ENCODE measurements at places on chromosomes 12 and 14. TPM values are rescaled to one million over a fixed set of nuclear protein-coding genes. Genes with fewer than 3 reads are reported as not detected.

- H3K27ac ChIP-seq = no peak overlapping the region
- no peaks in the 10 kb centered on the region for H3K27me3 ChIP-seq
- no peaks in the 10 kb centered on the region for H3K4me1 ChIP-seq
- H3K4me3 ChIP-seq = no peak overlapping the region
- no peak for DNase-seq
Measured at GRCh38 chr14:44767646-44768173, 194.0 kb downstream of the KLHL28 start.

GRCh38 chr12:2753536-2753935, 41.2 kb upstream of the FKBP4 start:
- no peaks in the 10 kb centered on the region for H3K36me3 ChIP-seq
- H3K27ac ChIP-seq = no peak overlapping the region
- no peak for DNase-seq

DNA sequence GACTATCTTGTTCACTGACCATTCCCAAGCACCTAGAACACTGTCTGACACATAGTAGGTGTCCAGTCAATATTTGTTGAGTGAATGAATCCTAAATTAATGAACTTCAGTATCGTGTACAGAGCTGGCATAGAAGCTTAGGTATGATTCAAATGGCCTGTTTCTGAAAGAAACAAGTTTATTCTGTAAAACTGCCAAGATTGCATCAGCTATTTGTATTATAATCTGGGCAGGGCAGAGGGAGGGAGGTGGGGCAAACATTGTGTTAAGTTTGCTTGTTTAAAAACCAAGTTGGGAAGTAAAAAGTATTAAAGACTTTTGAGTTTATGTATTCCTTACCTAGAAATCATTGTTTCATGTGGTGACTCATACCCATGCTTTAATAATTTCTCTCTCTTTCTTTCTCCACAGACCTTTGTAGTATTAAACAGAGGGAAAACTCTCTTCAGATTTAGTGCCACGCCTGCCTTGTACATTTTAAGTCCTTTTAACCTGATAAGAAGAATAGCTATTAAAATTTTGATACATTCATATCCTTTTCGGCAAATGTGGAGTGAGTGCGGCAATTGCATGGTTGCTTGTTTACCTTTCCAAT, 92.8 kb downstream of the SCN8A start:
- no peak overlapping the region for H3K4me3 ChIP-seq
- H3K27ac ChIP-seq = no peak overlapping the region
- H3K4me1 ChIP-seq = no peaks in the 10 kb centered on the region
- DNase-seq = no peak
- no peaks in the 10 kb centered on the region for H3K36me3 ChIP-seq
- peaks cover 7% of the 10 kb centered on the region for H3K27me3 ChIP-seq

GRCh38 chr14:44846232-44846824, 115.4 kb downstream of the KLHL28 start:
- no peak overlapping the region for H3K27ac ChIP-seq
- H3K4me1 ChIP-seq = no peaks in the 10 kb centered on the region
- H3K4me3 ChIP-seq = no peak overlapping the region

- no peaks in the 10 kb centered on the region for H3K27me3 ChIP-seq
- H3K4me3 ChIP-seq = no peak overlapping the region
- no peaks in the 10 kb centered on the region for H3K36me3 ChIP-seq
Measured at GRCh38 chr14:24670594-24670993, 36.6 kb upstream of the GZMB start.

DNA sequence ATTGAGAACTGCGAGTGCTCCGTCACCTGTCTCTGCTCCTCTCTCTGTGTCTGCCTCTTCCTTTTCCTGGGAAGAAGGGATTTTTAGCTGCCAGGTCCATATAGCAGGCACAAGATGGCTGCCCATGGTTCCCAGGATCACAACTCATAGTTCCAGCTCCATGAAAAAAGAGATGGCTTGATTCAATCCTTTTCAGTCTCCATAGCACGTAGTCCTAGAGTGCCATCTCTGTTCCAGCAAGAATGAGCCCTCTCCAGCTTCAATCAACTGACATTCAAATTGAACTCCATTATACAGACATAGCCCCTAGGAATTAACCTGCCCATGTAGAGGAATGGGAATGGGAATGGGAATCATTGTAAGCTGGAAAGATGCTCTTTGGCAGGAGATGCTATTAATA, 34.7 kb upstream of the RTRAF start:
- H3K36me3 ChIP-seq = peaks cover 96% of the 10 kb centered on the region
- H3K4me3 ChIP-seq = no peak overlapping the region
- H3K4me1 ChIP-seq = no peaks in the 10 kb centered on the region
- no peak for DNase-seq

GRCh38 chr14:71206766-71207371, 299.6 kb downstream of the PCNX1 start:
- no peak for DNase-seq
- no peak overlapping the region for H3K4me3 ChIP-seq

DNA sequence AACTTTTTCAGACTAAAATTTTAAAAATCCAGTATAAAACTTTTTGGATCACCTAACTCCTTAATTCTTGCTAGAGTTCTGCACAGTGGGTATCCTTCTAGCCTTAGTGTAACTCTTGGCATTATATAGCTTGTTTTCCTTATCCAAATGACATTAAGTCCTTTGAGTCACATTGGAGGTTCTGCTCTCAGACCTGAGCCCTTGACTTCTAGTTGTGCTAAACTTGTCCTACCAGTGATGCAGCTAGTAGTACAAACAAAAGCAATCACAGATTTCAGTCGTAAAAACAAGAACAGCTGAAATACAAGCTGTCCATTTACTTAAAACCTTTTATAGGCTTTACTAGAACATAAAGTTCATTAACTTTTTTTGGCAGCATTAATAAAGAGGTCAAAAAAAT, 10.5 kb downstream of the ZBTB1 start:
- no peak for DNase-seq
- H3K4me1 ChIP-seq = peaks cover 57% of the 10 kb centered on the region
- H3K27ac ChIP-seq = no peak overlapping the region

DNA sequence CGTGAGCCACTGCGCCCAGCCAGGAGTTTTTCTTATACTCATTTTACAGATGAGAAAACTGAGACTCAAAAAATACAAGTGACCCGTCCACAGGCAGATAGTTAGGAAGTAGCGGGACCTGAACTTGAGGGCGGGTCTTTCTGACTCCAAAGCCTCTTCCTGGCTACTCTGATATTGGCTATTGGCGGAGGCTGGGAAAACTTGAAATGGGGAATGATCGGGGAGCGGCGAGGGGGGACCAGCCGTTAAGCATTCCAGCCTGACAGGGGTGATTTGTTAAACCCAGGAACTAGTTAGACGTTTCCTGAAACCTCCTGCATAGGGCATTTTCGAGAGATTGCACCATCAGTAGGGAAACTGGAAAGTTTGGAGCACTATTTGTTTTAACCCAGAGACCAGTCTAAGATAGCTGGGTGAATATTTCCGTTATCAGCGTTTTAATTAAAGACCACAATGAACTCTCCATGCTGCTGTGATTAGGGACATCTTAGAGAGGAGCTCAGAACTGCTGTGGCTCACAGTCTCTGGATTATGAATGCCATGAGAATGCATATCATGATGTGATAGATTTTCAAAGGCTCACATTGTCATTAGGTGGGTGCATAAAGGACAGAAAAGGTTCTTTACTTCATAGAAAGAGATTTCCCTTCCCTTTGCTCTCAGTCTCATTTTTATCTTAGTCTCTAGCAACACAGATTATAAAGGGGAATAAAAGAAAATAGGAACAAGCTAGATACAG, 2.5 kb downstream of the NR1H4 start:
- no peak overlapping the region for H3K4me3 ChIP-seq
- DNase-seq = no peak
- H3K36me3 ChIP-seq = no peaks in the 10 kb centered on the region
- H3K27me3 ChIP-seq = peaks cover 2% of the 10 kb centered on the region
- H3K4me1 ChIP-seq = no peaks in the 10 kb centered on the region

GRCh38 chr14:60803871-60804270, 69.3 kb downstream of the MNAT1 start:
- H3K27ac ChIP-seq = no peak overlapping the region
- no peaks in the 10 kb centered on the region for H3K4me1 ChIP-seq

GRCh38 chr14:94600148-94600545, 12.0 kb upstream of the SERPINA3 start:
- no peak for DNase-seq
- no peaks in the 10 kb centered on the region for H3K4me1 ChIP-seq
- no peaks in the 10 kb centered on the region for H3K36me3 ChIP-seq
- no peaks in the 10 kb centered on the region for H3K27me3 ChIP-seq
- H3K4me3 ChIP-seq = no peak overlapping the region

GRCh38 chr14:68552602-68553001, 240.3 kb downstream of the ZFP36L1 start:
- DNase-seq = no peak
- H3K27ac ChIP-seq = no peak overlapping the region
- no peaks in the 10 kb centered on the region for H3K36me3 ChIP-seq
- no peaks in the 10 kb centered on the region for H3K4me1 ChIP-seq

DNA sequence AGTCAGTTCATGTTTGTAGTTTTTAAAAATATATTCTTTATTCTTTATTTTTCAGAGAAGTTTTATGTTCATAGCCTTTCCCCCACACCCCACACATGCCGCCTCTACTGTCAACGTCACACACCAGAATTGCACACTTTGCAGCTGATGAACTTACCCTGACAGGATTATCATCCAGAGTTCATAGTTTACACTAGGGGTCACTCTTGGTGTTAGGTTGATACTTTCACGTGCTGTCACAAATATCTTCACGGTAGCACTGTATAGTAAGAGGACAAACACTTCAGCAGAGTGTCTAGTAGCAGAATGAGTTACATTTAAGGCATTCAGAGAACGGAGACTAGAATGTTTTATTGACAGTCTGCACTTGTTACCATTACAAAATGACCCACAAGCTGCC, 5.1 kb downstream of the DPPA3 start:
- H3K27me3 ChIP-seq = no peaks in the 10 kb centered on the region
- no peak overlapping the region for H3K4me3 ChIP-seq
- no peak overlapping the region for H3K27ac ChIP-seq
- H3K4me1 ChIP-seq = no peaks in the 10 kb centered on the region
- no peak for DNase-seq
- H3K36me3 ChIP-seq = no peaks in the 10 kb centered on the region

- no peak overlapping the region for H3K27ac ChIP-seq
- no peaks in the 10 kb centered on the region for H3K36me3 ChIP-seq
- no peaks in the 10 kb centered on the region for H3K27me3 ChIP-seq
- no peak for DNase-seq
Measured at GRCh38 chr12:93297536-93297935, 80.2 kb upstream of the NUDT4 start.

DNA sequence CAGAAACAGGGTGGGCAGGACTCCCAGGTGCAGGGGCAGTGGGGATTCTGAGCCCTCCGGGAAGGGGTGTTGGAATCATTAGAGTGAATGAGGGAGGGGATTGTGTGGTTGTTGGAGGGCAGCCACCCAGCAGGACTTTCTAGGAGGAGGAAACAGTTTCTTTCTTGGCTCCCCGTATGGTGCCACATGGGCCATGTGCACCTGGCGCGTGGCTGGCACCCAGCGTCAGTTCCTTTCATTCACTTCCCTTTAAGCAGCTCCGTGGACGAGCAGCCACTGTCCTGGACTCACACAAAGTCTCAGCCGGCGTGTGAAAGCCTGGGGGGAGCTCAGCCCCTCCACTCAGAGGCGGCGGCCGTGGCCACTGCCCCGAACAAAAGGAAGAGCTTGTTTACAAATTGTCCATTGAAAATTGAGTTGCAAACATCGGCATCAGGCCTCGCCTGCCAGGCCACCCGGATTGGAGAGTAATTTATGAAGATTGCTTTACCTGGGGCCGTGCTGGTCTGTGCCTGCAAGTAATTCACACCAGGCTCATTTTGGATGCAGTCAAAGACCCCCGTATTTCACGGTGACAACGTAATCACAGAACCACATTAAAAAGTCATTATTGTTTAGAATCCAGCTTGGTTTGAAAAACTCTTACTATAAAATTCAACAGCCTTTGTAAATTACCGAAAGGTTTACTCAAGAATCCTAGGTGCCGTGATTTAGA, 101.7 kb upstream of the C14orf180 start:
- no peak overlapping the region for H3K27ac ChIP-seq
- no peaks in the 10 kb centered on the region for H3K36me3 ChIP-seq
- no peaks in the 10 kb centered on the region for H3K27me3 ChIP-seq
- no peak for DNase-seq
- H3K4me3 ChIP-seq = no peak overlapping the region
- no peaks in the 10 kb centered on the region for H3K4me1 ChIP-seq

- no peak for DNase-seq
- peak overlapping the region; percentile 40 for H3K4me3 ChIP-seq
- H3K4me1 ChIP-seq = peaks cover 48% of the 10 kb centered on the region
- H3K27me3 ChIP-seq = no peaks in the 10 kb centered on the region
- peaks cover 2% of the 10 kb centered on the region for H3K36me3 ChIP-seq
- H3K27ac ChIP-seq = peak overlapping the region; percentile 41
Measured at GRCh38 chr12:50621399-50622300, 116.9 kb downstream of the DIP2B start.

DNA sequence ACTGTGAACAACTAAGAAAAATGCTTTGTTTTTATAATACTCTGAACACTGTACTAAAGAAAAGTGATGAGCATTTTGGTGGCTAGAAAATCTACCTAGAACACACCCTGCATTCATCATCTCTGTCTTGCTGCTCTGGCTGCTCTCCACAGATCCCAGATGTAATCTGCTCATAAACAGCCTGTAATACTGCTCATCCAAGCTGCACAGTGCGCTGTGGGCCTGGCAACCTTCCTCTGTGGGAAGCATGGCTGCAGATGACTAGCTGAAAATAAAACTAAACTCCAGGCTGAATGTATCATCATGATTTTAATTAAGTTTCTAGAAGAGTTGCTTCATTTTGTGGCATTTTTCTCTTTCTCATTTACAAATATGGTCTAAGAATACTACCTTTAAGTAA, 200.7 kb downstream of the SLC2A13 start:
- no peaks in the 10 kb centered on the region for H3K4me1 ChIP-seq
- DNase-seq = no peak
- H3K36me3 ChIP-seq = no peaks in the 10 kb centered on the region
- H3K27ac ChIP-seq = no peak overlapping the region
- no peak overlapping the region for H3K4me3 ChIP-seq

DNA sequence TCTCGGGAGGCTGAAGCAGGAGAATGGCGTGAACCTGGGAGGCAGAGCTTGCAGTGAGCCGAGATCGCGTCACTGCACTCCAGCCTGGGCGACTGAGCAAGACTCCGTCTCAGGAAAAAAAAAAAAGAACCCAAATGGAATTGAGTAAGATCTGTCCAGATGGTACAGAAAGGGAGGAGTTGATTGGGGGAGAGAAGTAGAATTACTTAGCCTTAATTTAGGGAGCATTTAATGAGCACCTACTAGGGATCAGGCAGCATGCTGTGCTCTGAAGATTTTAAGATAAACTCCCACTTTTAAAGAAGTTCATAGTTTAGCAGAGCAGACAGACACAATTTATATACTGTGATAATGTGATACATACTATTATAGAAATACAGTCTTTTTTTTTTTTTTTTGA, 4.5 kb downstream of the RAB5B start:
- no peaks in the 10 kb centered on the region for H3K27me3 ChIP-seq
- H3K4me3 ChIP-seq = no peak overlapping the region
- H3K4me1 ChIP-seq = peaks cover 21% of the 10 kb centered on the region
- peaks cover 31% of the 10 kb centered on the region for H3K36me3 ChIP-seq
- H3K27ac ChIP-seq = no peak overlapping the region
- DNase-seq = no peak

GRCh38 chr14:88902850-88903249, 78.4 kb downstream of the TTC8 start:
- H3K4me1 ChIP-seq = no peaks in the 10 kb centered on the region
- H3K27ac ChIP-seq = no peak overlapping the region
- H3K36me3 ChIP-seq = no peaks in the 10 kb centered on the region
- H3K4me3 ChIP-seq = no peak overlapping the region
- DNase-seq = no peak

PLEKHG7 gene
- total RNA-seq = 0.89 TPM

SLC38A4 gene
- total RNA-seq = not detected

SALL2 gene
- total RNA-seq = 2.8 TPM

PRB2 gene
- not detected for total RNA-seq

ARPC3 gene
- total RNA-seq = 249 TPM

OASL gene
- total RNA-seq = 19.3 TPM

DCD gene
- total RNA-seq = not detected

KLHL33 gene
- 0.72 TPM for total RNA-seq
